GM23248 (cell line): ENCODE measurements at places on chromosomes 11 and 22. TPM values are rescaled to one million over a fixed set of nuclear protein-coding genes. Genes with fewer than 3 reads are reported as not detected.

Gene NFRKB
- total RNA-seq = 17.6 and 19.9 TPM in 2 replicates

DNA sequence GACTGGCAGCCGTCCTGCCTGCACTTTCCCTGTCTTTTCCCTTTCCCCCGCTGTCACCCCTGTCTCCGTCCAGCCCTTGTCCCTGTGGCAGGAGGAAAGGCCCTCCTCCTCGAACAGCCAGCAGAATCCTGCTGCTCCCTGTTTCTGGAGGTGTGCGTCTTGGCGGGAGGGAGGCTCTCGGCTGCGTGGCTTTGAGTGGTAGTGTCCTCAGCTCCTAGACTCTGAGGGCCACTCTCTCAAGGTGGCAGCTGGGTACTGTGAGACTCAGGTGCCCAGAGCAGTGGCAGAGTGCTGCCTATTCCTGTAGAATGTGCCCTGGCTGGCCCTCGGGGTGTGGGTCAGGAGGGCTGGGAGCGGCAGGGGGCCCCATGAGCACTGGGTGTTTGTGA, 9.1 kb upstream of the RANBP1 start:
- DNase-seq = no peak
- no peaks in the 10 kb centered on the region for H3K27me3 ChIP-seq
- H3K36me3 ChIP-seq = peaks cover 18% of the 10 kb centered on the region
- no peaks in the 10 kb centered on the region for H3K4me1 ChIP-seq
- H3K27ac ChIP-seq = no peak overlapping the region
- H3K4me3 ChIP-seq = no peak overlapping the region

Gene CD3E
- total RNA-seq = not detected in 2 replicates

GRCh38 chr11:86723281-86723680, 50.9 kb upstream of the ME3 start:
- H3K27ac ChIP-seq = no peak overlapping the region
- 0 out of 2 replicates have a peak, but pooled peaks cover 3% of the 10 kb centered on the region for H3K36me3 ChIP-seq
- no peaks in the 10 kb centered on the region for H3K27me3 ChIP-seq
- no peak for DNase-seq

- H3K36me3 ChIP-seq = no peaks in the 10 kb centered on the region
- no peak for DNase-seq
- no peaks in the 10 kb centered on the region for H3K4me1 ChIP-seq
- H3K27ac ChIP-seq = no peak overlapping the region
- H3K27me3 ChIP-seq = peaks cover 32% of the 10 kb centered on the region
- no peak overlapping the region for H3K4me3 ChIP-seq
Measured at GRCh38 chr11:20351136-20351535, 12.4 kb upstream of the HTATIP2 start.

Gene MEI1
- 2.2 and 3.7 TPM in 2 replicates for total RNA-seq

- H3K27ac ChIP-seq = no peak overlapping the region
- DNase-seq = no peak
- H3K4me1 ChIP-seq = no peaks in the 10 kb centered on the region
- no peaks in the 10 kb centered on the region for H3K36me3 ChIP-seq
- H3K4me3 ChIP-seq = no peak overlapping the region
Measured at GRCh38 chr11:58757439-58757838, 25.7 kb upstream of the GLYAT start.

GRCh38 chr22:30763815-30764673, 69.4 kb downstream of the OSBP2 start:
- no peaks in the 10 kb centered on the region for H3K36me3 ChIP-seq
- no peak overlapping the region for H3K4me3 ChIP-seq
- H3K27ac ChIP-seq = no peak overlapping the region
- H3K27me3 ChIP-seq = no peaks in the 10 kb centered on the region
- H3K4me1 ChIP-seq = no peaks in the 10 kb centered on the region

DNA sequence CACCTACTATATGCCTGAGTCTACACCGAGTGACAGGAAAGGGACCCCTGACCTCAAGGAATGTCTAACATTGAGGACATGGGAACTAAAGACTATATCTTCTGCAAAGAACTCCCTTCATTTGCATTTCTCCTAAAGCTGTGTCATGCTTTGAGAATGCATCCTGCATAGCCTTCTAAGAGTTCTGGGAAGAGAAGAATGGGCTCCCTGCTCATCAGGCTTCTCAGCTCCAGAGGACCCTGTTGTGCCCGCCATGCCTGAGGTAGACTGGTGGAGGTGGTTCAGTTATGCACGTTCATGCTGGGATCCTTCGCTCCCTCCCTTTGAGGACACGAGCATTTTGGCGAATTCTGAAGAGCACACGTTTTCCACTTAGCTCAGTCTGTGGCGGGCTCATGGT, 63.3 kb downstream of the GRIK4 start:
- H3K27me3 ChIP-seq = peaks cover 38% of the 10 kb centered on the region
- H3K4me3 ChIP-seq = no peak overlapping the region
- H3K27ac ChIP-seq = no peak overlapping the region
- no peaks in the 10 kb centered on the region for H3K36me3 ChIP-seq
- DNase-seq = no peak

GRCh38 chr22:37771081-37771480, 36.7 kb upstream of the GCAT start:
- H3K36me3 ChIP-seq = peaks cover 14% of the 10 kb centered on the region
- no peak for DNase-seq
- no peak overlapping the region for H3K4me3 ChIP-seq
- peaks cover 13% of the 10 kb centered on the region for H3K4me1 ChIP-seq
- H3K27ac ChIP-seq = no peak overlapping the region
- no peaks in the 10 kb centered on the region for H3K27me3 ChIP-seq

Gene P2RY2
- not detected in 2 replicates for total RNA-seq

GRCh38 chr22:30806391-30806861, 111.8 kb downstream of the OSBP2 start:
- H3K27me3 ChIP-seq = peaks cover 4% of the 10 kb centered on the region; the same call in 1 of the 2 replicates
- H3K36me3 ChIP-seq = no peaks in the 10 kb centered on the region
- peak; percentile 51 for DNase-seq

- H3K4me3 ChIP-seq = no peak overlapping the region
- H3K36me3 ChIP-seq = no peaks in the 10 kb centered on the region
- no peaks in the 10 kb centered on the region for H3K4me1 ChIP-seq
Measured at GRCh38 chr11:19779740-19780139, 67.1 kb downstream of the NAV2 start.

DNA sequence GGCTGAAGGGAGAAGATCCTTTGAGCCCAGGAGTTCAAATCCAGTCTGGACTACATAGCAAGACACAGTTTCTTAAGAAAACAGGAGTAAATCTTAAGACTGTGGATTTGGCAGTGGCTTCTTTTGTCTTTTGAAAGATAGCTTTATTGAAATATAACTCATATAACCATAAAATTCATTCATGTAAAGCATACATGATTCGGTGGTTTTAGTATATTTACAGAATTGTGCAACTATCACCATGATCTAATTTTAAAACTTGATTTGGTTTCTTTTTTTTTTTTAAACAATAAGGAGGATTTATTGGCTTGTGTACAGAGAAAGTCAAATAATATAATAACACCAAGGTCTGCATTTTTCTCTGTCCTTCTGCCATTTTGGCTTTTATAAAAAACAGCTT, 23.1 kb upstream of the PSMA1 start:
- H3K27ac ChIP-seq = no peak overlapping the region
- H3K4me3 ChIP-seq = no peak overlapping the region
- DNase-seq = no peak
- no peaks in the 10 kb centered on the region for H3K36me3 ChIP-seq

DNA sequence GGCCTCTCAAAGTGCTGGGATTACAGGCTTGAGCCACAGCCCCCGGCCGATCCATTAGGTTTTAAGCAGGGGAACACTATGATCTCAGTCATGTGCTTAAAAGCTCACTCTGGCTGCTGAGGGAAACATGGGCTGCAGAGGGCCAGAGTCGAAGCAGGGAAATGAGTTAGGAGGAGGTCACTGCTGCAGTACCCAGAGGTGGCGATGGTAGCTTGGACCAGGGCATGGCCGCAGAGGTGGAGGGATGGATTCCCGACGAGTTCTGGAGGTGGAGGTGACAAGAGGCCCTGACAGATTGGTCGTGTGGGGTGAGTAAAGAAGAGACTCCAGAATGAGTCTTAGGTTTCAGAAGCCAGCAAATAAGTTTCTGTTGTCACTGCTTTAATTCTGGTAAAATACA, 54.4 kb upstream of the INCENP start:
- no peak overlapping the region for H3K27ac ChIP-seq
- no peaks in the 10 kb centered on the region for H3K36me3 ChIP-seq
- H3K4me1 ChIP-seq = no peaks in the 10 kb centered on the region
- DNase-seq = no peak
- no peaks in the 10 kb centered on the region for H3K27me3 ChIP-seq

- H3K27me3 ChIP-seq = no peaks in the 10 kb centered on the region
- no peaks in the 10 kb centered on the region for H3K36me3 ChIP-seq
Measured at GRCh38 chr11:120547811-120548681, 36.5 kb downstream of the GRIK4 start.

Gene OR5P2
- total RNA-seq = not detected in 2 replicates

Gene CABP4
- total RNA-seq = not detected in 2 replicates

GRCh38 chr11:3995949-3996554, 98.5 kb upstream of the RRM1 start:
- H3K4me3 ChIP-seq = peak overlapping the region; percentile 17; the same call in 1 of the 2 replicates
- peaks cover 14% of the 10 kb centered on the region for H3K4me1 ChIP-seq
- no peaks in the 10 kb centered on the region for H3K27me3 ChIP-seq
- peak; percentile 81 for DNase-seq
- no peaks in the 10 kb centered on the region for H3K36me3 ChIP-seq

Gene MS4A15
- total RNA-seq = not detected in 2 replicates

Gene FXYD2
- total RNA-seq = not detected in 2 replicates

Gene FADS1
- total RNA-seq = 12.9 and 44.9 TPM in 2 replicates

- peaks cover 32% of the 10 kb centered on the region for H3K4me1 ChIP-seq
- H3K4me3 ChIP-seq = peak overlapping the region; percentile 50
- DNase-seq = peak; percentile 91
- no peaks in the 10 kb centered on the region for H3K36me3 ChIP-seq
- peak overlapping the region; percentile 99 for H3K27ac ChIP-seq
Measured at GRCh38 chr11:18384157-18384641, 10.2 kb upstream of the LDHA start.

DNA sequence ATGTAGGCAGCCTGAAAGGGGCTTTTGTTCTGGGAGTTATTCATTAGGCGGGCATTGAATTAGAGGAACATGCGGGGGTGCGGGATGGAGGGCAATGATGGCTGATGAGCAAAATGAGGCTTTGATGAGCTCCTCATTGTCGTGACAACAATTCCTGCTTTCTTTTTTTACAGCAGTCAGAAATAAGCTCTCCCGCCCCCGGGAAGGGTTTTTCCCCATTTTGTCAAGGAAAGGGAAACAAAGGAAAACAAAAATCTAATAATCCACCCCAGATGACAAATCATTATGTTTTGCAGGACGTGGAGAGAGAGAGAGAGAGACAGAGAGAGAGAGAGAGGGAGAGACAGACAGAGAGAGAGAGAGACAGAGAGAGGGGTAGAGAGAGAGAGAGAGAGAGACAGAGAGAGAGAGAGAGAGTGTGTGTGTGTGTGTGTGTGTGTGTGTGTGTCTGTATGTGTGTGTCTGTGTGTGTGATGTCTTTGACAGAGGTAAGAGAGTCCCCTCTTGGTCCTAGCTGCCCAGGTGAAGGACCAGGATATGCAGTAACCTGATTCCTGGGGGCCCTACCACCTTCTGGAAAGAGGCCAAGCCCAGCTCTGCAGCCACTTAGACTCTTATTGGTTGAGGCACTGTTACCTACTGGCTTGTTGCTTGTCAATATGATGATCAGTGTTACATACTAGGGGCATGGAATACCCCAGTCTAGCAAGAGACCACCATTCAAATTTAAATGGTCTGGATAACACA, 46.7 kb upstream of the PARVA start:
- no peak overlapping the region for H3K27ac ChIP-seq
- H3K36me3 ChIP-seq = no peaks in the 10 kb centered on the region
- H3K4me1 ChIP-seq = peaks cover 14% of the 10 kb centered on the region
- H3K27me3 ChIP-seq = no peaks in the 10 kb centered on the region
- H3K4me3 ChIP-seq = no peak overlapping the region

DNA sequence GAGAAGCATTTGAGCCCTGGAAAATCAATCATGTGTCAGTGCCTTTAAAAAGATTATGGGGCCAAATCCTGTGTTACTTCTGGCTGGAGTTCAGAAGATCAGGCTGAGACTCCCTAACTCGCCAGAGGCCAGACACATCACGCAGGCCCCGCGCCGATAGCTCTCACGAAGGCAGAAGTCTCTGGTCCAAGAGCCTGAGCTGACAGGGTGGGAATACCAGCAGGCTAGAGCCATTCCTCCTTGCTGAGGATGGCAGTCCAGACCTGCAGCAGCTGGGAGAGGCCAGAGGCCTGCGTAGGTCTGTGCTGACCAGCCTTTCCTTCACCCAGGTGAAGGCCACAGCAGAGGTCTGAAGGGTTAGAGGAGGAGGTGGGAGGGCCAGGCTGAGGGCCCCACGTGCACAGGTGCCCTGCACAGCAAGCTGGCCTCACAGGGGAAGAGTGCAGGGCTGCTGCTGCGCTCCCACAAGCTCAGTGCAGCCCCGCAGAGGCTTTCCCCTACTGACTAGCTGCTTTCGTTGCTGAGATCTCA, 52.9 kb downstream of the ST14 start:
- no peak overlapping the region for H3K4me3 ChIP-seq
- peaks cover 19% of the 10 kb centered on the region; the same call in 1 of the 2 replicates for H3K27me3 ChIP-seq
- H3K4me1 ChIP-seq = no peaks in the 10 kb centered on the region

DNA sequence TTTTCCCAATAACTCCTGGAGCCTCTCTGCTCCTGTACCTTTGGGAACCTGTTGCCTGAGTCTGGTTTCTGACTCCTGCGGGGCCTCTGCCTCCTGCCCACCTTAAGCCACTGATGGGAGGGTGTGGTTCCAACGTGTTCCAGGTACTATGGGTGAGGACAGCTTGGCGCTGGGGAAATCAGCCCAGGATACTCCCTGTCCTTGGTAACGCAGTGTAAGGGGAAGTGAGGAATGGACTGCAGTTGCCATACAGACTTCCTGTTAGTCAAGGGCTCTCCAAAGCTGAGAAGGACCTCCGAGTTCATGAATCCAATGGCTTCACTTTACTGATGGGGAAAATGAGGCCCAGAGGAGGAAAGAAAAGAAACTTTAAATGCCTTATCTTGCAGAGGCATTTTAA, 1.2 kb upstream of the MARK2 start:
- no peak for DNase-seq
- H3K36me3 ChIP-seq = no peaks in the 10 kb centered on the region
- H3K4me1 ChIP-seq = peaks cover 16% of the 10 kb centered on the region
- no peak overlapping the region for H3K27ac ChIP-seq

DNA sequence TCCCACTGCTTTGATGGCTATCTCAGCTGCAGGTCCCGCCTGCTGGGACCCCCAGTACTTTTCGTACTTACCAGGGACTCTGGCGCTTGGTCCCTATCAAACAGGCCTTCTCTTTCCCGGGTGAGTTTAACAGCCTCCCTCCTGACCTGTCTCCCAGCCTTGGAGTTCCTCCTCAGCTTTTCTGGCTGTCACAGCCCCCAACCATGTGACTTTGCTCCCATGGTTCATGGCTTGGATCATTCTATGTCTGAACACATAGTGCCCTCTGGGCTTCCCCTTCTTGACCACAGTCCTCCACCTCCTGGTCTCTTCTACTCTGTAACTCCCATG, 56.9 kb downstream of the PARVA start:
- DNase-seq = peak; percentile 36
- no peaks in the 10 kb centered on the region for H3K27me3 ChIP-seq
- H3K4me3 ChIP-seq = peak overlapping the region; percentile 56; the same call in 1 of the 2 replicates
- peak overlapping the region; percentile 92 for H3K27ac ChIP-seq
- peaks cover 5% of the 10 kb centered on the region; the same call in 1 of the 2 replicates for H3K36me3 ChIP-seq

DNA sequence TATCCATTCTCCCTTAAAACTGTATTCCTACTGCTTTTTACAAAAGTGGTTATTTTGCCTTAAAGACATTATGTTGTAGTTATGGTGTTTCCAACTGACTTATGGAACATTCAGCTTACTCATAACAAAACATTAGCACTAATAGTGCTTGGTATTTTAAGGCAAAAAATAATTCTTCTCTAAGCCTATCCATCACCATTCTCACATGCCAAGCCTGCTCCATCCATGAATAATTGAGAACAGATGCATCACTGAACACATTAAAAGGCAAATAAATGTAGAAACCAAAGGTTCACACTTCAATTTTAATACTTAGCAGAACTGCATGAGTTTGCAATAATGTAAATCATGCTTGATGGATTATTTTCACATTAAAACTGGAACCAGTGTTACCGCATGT, 42.3 kb upstream of the DDI1 start:
- no peak overlapping the region for H3K4me3 ChIP-seq
- peaks cover 15% of the 10 kb centered on the region for H3K4me1 ChIP-seq
- no peaks in the 10 kb centered on the region for H3K36me3 ChIP-seq
- peak; percentile 7 for DNase-seq
